Activated CD4-positive, alpha-beta memory T cell treated with anti-CD3 and anti-CD28 coated beads for 36 hours (primary cell): ENCODE measurements at places on chromosomes 5 and 9. TPM values are rescaled to one million over a fixed set of nuclear protein-coding genes. Genes with fewer than 3 reads are reported as not detected.

Gene ITK
- 240 TPM for total RNA-seq

DNA sequence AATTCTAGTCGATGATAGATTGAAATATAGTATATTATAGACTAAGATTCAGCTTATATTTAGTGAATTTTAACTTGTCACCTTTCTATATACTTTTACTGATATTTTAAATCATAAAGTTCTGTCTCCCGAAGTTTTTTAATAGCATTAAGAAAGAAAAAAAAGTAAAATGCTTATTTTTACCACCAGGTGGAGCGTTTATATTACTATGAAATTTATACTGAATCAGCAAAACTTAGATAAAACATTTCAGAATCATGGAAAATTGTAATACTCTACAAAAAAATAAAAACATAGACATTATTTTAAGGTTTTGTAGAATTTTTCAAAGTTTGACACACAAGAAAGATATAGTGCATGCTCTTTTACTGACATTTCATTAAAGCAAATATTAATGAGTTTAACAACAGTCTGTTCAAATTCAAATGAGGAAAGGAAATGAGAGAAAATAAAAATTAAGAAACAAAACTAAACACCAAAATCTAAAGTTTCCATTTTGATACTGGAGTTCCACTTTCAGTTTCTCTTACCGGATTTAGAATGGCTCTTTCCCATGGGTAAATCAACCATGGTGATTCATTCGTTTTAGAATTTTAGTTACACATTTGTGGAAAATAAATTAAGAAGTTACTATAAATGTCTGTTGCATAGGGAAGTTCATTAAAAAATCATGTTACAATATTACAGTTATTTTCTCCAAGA lies 1035.3 kb downstream of the CDH12 start:
- no peaks in the 10 kb centered on the region for H3K4me1 ChIP-seq
- H3K36me3 ChIP-seq = no peaks in the 10 kb centered on the region
- no peak for DNase-seq
- no peak overlapping the region for H3K27ac ChIP-seq
- no peaks in the 10 kb centered on the region for H3K27me3 ChIP-seq

DNA sequence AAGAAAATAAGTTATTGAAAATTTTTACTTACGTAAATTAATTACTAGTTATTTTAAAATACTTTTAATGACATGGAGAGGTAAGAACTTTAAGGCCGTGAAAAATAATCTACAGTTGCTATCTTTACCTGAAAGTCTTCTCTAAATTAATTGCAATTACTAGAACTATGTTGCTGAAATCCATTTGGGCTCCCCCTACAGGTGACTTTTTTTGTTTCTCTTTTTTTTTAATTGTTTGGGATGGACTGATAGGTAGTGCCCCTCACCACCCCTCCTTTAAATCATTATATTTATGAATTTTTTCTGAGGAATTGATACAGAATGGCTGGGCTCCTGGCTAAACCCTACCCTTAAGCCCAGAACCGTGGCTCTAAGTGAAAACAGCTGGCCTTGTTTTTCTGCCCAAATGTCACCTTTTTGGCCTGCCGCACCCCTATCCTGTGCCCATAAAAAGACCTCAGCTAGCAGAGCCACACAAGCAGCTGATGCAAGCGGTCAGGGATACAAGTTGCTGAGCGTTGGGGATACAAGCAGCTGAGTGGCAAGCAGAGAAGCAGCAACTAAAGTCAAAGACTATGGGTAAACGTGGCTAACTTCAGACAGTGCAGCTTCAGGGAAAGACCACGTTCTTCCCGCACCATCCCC lies 315.2 kb upstream of the ACO1 start:
- DNase-seq = no peak
- no peaks in the 10 kb centered on the region for H3K4me1 ChIP-seq
- no peak overlapping the region for H3K4me3 ChIP-seq

GRCh38 chr9:129557192-129558036 lies 63.5 kb downstream of the C9orf50 start:
- no peak for DNase-seq
- no peak overlapping the region for H3K27ac ChIP-seq
- no peaks in the 10 kb centered on the region for H3K27me3 ChIP-seq
- H3K4me3 ChIP-seq = no peak overlapping the region
- H3K4me1 ChIP-seq = no peaks in the 10 kb centered on the region

DNA sequence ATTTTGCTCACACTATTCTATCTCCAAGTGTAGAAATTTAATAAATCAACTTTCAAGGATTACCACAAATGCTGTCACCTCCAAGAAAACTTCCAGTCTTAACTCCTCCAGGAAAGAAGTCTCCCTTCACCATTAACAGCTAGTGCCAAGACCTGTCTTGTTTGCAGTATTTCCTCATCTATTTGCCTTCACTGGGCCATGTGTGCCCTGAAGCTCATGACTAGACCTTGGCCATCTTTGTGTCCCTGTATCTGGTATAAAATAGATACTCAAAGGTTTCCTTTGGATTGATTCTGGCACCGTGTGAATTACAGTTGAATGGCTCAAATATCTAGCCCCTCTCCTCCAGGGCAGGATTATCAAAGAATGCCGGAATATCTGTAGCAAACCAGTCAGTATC lies 346.7 kb upstream of the KLF4 start:
- no peak overlapping the region for H3K27ac ChIP-seq
- H3K4me1 ChIP-seq = no peaks in the 10 kb centered on the region
- H3K27me3 ChIP-seq = no peaks in the 10 kb centered on the region
- H3K4me3 ChIP-seq = no peak overlapping the region
